Peyer's patch (tissue), 4 donors: ENCODE measurements at places on chromosomes 5 and 9. TPM values are rescaled to one million over a fixed set of nuclear protein-coding genes. Genes with fewer than 3 reads are reported as not detected.

PCDHB10 gene
- 0.83 TPM for total RNA-seq

EQTN gene
- 2.3 TPM for total RNA-seq

PCDHA2 gene
- total RNA-seq: not detected

RASA1 gene
- 52.0 TPM for total RNA-seq

DNA sequence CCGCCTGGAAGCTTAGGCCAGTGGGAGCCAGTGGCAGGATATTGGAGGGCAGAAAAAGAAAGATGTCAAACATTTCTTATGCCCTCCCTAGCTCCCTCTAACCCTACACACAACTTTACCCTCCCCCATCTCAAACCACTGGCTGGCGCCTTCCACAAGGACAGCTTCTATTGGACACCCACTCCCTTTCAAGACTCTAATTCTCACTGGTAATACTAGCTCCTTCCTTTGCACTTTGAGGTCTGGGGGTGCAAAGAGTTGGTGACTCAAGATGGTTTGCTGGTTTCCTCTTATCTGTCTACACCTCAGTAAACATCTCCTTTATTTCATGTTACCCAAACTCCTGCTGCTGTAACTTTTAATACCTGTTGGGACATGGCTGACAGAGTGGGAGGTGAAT, 11.6 kb upstream of the ITGA1 start:
- no peak for DNase-seq

- no peak for DNase-seq
Measured at GRCh38 chr9:121069396-121069795, 5.4 kb upstream of the CNTRL start.

DNA sequence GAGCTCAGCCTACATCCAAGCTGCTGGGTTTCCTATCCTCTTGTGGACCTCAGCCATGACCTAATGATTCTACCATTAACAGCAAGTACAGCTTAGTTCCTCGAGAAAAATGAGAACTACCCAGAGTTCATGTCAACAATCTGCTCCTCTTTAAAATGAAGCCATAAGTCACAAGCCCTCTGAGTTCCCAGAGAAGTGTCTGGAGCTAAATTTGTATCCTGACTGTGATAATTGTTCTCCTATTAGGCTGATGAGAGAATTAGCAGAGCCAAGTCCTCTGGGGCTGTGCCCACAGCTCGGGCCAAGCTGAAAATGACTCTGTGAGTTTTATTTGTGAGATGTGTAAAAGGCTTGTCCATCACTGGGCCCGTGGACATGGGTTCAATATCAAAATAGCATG, 145.1 kb upstream of the SMIM23 start:
- DNase-seq: no peak

DNA sequence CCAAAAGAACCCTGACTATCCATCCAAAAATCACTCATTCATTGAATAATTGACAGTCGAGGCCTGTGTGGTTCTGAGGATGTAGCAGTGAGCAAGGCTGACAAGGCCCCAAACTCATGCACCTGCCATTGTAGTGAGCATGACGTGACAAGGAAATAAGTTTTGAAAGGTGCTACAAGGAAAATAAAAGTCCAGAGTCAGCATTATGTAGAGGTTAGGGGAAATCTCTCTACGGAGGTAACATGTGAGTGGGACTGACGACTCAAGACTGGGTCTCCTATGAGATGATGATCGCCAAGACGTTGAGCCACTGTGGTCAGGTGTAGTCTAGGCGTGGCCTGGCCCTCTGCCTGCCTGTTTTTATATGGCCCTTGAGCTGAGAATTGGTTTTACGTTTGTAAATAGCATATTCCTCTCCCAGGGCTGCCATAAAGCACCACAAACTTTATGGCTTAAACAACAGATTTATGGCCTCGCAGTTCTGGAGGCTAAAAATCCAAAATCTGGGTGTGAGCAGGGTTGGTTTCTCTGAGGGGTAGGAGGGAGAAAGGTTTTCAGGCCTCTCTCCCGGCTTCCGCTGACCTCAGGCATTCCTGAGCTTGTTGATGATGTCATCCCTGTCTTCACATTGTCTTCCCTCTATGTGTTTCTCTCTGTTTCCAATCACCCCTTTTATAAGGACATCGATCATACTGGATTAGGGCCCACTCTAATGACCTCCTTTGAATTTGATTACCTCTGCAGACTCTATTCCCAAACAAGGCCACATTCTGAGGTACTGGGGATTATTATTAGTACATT, 206.4 kb upstream of the EGFLAM start:
- no peak for DNase-seq

- no peak for DNase-seq
Measured at GRCh38 chr5:14452685-14453454, 128.7 kb upstream of the OTULINL start.

GRCh38 chr9:121862371-121863332, 211.2 kb downstream of the DAB2IP start:
- no peak for DNase-seq

DNA sequence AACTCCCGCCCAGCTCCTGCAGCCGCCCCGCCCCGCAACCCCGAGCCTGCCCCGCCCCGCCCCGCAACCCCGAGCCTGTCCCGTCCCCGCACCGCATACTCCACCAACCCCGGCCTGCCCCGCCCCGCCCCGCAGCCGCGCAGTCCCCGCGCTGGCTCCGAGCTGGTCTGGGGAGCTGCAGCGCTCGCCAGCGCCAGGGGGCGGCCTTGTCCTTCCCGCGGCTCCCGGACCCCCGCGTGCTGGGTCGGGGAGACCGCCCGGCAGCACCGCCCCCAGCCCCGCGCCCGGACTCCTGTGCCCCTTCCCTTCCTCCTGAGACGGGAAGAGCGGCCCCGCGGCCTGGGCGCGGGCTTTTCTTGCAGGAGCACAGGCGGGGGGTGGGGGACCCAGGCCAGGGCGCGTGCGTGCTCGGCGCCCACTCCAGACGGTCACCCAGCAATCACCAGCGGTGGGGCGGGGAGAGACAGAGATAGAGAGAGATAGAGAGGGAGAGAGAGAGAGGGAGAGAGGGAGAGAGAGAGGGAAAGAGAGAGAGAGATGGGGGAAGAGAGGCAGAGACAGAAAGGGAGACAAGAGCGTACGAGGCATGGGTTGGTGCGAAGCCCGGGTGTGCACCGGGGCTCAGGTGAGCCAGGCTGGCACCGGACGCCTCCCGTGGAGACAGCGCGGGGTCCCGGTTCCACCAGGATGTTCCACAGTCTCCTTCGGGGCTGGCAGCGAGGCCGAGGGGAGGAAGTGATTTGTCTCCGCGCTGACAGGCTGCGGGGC, 14.7 kb upstream of the TMEM250 start:
- DNase-seq: no peak

- DNase-seq: no peak
Measured at GRCh38 chr5:8060953-8061429, 192.0 kb downstream of the MTRR start.

DNA sequence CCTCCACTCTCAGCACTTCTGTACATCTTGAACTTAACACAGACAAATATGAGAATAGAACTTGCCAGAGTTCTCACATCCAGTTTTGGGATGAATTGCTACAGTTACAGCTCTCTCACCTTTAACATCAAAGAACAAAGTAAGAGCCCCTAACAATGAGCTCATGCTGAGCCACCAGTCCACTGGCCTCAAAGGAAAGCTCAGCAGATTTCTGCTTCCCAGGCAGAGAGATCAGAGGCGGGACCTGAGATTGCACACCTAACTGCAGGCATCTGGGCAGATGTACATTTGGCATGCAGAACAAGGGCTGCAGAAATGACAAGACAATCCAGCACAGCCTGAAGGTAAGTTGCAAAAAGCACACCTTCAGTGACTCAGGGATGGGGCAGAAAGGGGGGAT, 300.9 kb downstream of the MRPS30 start:
- no peak for DNase-seq

GRCh38 chr5:133483406-133484090, 128.8 kb downstream of the FSTL4 start:
- DNase-seq: no peak

GRCh38 chr5:177330991-177331842, 19.5 kb upstream of the MXD3 start:
- no peak for DNase-seq

- DNase-seq: no peak
Measured at GRCh38 chr5:109299557-109299956, 110.2 kb downstream of the PJA2 start.

GRCh38 chr5:56175488-56175887, 57.6 kb downstream of the ANKRD55 start:
- DNase-seq: no peak

GRCh38 chr5:93603793-93604643, 21.0 kb downstream of the NR2F1 start:
- no peak for DNase-seq

DNA sequence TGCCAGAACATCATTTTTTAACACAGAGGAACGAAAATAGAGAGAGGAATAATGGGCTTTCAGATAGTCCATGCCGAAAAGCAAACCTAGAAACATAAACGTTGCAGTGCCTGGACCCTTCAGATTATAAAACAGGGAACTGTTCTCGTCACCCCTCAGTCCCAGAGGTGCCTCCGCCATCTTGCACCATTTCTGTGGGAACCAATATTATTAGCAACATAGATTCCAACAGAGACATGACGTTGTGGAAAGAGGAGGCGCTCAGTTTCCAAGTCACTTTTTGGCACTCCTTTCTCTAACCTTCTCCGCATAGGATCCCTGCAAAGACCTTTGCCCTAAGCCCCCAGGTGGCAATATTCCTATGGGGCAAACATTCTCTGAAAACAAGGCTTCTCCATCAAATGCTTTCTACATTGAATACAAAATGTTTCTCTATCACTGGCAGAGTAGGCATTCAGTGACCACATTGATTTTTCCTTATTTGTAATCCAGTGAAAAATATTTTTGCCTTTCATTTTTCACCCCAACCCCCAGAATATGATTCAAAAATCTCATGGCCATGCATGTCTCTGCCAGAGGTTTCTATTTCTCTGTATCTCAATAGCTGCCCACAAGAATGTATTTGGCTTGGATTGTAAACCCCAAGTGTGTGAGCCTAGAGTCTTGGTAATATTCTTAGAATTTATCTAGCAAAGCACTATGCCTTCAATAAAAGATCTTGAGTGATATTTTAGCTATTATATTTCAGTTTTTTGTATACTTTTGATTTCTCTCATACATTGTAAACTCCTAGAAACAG, 500.8 kb upstream of the WWC1 start:
- DNase-seq: no peak

DNA sequence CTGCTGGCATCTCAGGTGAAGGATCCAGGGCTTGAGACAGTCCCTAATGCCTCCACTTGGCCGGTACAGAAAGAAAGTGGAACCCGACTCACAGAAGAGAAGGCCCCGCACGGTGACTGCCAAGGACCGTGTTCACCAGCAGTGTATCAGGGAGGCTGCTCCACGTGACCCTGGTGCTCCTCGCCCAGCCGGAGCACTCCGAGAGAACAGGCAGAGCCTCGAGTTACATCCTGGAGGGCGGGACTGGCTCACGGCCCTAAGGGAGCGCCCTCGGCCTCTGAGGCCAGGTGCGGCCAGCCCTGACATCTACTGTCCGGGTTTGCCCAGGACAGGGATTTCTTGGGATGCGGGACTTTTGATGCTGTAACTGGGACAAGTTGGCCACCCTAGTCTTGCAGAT, 104.0 kb upstream of the SARDH start:
- DNase-seq: peak; percentile 84

DNA sequence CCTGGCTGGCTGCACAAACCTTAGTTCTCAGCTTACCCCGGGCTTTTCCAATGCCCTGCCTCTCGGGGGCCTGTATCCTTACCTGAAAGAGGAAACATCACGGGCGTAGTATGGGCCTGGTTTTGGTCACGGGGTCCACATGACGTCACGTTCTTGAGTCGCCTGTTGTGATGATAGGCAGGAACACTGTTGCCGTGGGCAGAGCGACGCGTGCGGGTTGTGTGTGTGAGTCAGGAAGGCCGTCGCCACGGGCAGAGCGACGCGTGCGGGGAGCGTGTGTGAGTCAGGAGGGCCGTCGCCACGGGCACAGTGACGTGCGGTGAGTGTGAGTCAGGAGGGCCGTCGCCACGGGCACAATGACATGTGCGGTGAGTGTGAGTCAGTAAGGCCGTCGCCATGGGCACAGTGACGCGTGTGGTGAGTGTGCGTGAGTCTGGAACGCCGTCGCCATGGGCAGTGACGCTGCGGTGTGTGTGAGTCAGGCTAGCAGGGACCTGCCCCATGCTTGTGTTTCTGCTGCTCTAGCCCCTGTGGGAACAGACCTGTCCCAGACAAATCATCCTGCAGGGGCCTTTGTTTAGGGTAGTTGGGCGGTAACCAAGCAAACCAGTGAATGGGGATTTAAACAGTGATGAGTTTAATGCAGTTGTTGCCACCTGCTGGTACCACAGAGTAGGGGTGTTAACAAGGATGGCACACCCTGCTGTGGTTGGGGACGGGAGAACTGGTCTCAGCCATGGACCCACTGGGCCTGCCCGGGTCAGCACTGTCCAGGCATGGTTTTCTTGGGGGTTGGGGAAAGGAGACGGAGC, 19.8 kb downstream of the TRIP13 start:
- DNase-seq: peak; percentile 43

- DNase-seq: no peak
Measured at GRCh38 chr9:91418215-91418610, 5.4 kb downstream of the NFIL3 start.

DNA sequence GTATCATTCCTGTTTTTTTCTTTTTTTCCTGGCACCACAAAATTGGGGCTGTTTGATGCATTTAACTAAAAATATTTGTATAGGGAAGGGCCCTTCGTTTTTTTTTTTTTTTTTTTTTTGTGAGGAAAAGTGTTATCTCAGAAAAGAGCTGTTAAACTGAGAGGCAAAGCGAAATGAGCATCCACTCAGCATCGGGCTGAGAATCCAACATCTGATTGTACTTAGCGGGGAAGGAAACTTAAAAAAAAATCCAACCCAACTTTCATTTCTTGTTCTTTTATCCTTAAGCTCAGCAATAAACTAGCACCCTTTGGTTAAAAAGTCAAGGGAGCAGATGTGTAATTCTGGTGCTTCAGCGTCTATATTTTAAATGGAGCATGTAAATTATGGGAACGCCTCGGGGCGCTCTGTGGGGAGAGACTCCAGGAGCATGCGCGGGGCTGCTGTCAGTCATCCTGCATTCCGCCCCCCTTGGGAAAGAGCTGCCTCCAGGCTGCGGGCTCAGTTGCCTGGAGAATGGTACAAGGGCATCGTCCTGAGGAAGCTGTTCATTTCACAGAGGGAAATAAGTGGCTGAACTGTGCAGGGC, 33.3 kb downstream of the DMRT2 start:
- DNase-seq: no peak
